ENCODE measurements at places on chromosomes 11 and 22. TPM values are rescaled to one million over a fixed set of nuclear protein-coding genes. Genes with fewer than 3 reads are reported as not detected.

- DNase-seq, result no peak
These were observed 70.8 kb downstream of the RNF169 start for GRCh38 chr11:74819400-74819799.

GRCh38 chr11:87473174-87473573 lies 435.4 kb downstream of the TMEM135 start:
- DNase-seq, result no peak

- DNase-seq, result no peak
These were observed 98.6 kb upstream of the CD44 start for GRCh38 chr11:35040221-35040942.

Gene CCDC89
- 3.0 TPM for polyA plus RNA-seq

GRCh38 chr11:125464666-125465065 lies 31.4 kb downstream of the FEZ1 start:
- DNase-seq, result no peak

All from left kidney (tissue), 8 donors.